Mammary microvascular endothelial cell (primary cell): ENCODE measurements at places on chromosomes 4 and X. TPM values are rescaled to one million over a fixed set of nuclear protein-coding genes. Genes with fewer than 3 reads are reported as not detected.

The FAM9C gene
- total RNA-seq: not detected in 2 replicates

The TCEAL6 gene
- not detected in 2 replicates for total RNA-seq

The WNK3 gene
- 0.15 and 0.33 TPM in 2 replicates for total RNA-seq

The RAB40A gene
- total RNA-seq: not detected in 2 replicates

The TSC22D3 gene
- total RNA-seq: 9.5 and 15.5 TPM in 2 replicates

The CT47A7 gene
- total RNA-seq: not detected in 2 replicates

The CT45A10 gene
- total RNA-seq: not detected in 2 replicates

The GLRA3 gene
- not detected in 2 replicates for total RNA-seq

The CXCL6 gene
- 0.67 and 1.5 TPM in 2 replicates for total RNA-seq

The SHROOM4 gene
- total RNA-seq: 38.3 and 45.8 TPM in 2 replicates

The SPANXB1 gene
- total RNA-seq: not detected in 2 replicates

The HOPX gene
- 25.9 and 27.2 TPM in 2 replicates for total RNA-seq

The MAGED4B gene
- total RNA-seq: 9.2 and 9.8 TPM in 2 replicates
